ENCODE measurements at places on chromosomes 3 and 15.

DNA sequence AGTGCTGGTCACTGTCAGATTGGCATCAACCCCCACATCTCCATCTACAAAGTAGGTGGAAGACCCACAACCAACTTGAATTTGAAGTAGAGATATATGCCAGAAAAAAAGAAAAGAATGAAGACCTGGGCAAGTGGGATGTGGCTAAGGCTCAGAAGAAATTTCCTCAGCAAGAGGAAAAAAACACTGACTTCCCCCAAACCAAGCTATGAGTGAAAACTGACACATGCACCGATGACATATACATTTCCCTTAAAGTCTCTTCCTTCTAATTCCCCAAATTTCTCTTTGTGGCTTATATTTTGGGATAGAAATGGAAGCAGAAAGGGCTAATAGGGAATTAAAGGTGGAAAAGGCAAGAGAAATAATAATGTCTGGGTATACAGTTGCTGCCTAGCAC, 59.0 kb downstream of the CYP19A1 start:
- no peak for DNase-seq

DNA sequence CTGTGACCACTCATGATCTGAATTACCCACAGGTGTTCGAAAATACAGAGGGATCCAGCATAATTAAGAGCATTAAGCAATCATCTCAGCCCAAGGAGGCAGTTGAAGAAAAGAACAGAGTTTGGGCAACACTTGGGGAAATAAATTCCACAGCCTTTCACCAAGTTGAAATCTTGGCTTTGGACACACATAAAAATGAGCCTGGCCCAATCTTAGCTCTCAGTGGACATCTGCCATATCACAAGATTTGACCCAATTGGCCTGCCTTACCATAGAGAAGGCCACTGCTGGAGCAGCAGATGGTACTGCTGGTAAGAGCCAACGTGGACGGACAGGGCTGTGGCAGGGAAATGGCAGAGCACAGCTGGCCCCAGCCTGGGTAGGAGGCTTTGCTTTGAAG, 13.0 kb downstream of the FOXP1 start:
- no peak for DNase-seq

DNA sequence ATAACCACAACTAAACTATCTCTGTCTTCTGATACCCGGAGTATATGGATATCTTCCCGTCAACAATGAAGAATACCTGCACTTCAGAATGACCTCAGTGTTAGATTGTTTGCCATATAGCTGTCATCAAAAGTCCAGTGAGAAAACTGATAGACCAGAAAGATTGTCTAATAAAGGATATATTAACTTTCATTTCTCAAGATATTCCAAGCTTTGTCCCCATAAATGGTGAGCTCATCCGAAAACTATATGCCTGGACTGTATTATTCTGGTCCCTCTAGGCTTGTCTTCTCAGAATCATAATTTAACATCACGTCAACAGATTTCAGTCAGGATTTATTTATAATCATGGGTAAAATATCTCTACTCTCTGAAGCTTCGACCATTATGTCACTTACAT, 100.5 kb downstream of the ATP8B4 start:
- no peak for DNase-seq

DNA sequence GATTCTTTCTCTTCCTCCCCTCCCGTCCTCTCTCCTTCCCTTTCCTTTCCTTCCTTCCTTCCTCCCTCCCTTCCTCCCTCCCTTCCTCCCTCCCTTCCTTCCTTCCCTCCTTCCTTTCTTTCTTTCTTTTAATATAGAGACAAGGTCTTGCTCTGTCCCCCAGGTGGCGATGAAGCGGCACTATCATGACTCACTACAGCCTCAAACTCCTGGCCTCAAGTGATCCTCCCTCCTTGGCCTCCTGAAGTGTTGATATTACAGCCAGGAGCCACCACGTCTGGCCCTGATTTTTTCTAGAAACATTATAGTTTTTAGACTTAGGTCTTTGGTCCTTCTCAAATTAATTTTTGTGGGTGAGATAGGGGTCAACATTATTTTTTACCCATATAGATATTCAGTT, 15.5 kb downstream of the GRM2 start:
- no peak for DNase-seq

DNA sequence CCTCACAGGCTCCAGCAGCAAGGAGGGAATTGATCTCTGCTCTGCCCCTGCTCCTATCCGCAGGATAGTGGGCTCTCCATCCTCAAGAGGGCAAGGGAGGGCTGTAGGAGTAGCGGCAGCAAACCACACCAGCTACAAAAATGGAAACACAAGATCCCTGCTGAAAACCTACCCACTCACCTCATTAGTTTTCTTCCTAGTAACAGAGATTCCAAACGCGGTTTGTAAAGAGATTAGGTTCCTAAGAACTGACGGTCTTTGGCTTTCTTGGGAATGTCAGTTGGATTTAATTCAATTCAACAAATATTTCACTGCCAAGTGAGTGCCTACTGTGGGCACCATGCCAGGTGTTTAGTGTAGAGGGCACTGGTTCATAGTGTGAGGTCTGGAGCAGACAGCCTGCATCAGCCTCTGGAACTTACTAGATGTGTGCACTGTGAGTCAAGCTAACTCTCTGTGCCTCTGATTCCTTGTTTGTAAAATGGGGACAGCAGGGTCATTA, 84.7 kb downstream of the MRPL46 start:
- DNase-seq, result no peak

DNA sequence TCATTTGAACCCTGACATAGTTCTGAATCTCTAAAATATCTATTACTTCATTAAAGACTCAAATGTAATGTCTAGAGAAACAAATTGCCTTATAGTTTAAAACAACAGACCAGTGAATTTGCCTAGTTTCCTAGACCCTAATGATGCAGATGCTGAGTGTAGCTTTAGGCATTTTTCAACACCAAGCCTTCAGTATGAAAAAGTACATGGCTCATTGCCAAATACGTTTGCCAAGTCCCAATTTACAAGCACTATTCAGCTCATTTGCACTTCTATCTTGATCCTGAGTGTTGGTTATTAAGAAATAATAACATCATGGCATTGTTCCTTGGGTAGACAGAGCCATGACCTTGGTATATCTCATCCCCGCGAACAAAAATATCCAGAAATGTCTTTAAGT, 46.8 kb downstream of the EOMES start:
- no peak for DNase-seq

DNA sequence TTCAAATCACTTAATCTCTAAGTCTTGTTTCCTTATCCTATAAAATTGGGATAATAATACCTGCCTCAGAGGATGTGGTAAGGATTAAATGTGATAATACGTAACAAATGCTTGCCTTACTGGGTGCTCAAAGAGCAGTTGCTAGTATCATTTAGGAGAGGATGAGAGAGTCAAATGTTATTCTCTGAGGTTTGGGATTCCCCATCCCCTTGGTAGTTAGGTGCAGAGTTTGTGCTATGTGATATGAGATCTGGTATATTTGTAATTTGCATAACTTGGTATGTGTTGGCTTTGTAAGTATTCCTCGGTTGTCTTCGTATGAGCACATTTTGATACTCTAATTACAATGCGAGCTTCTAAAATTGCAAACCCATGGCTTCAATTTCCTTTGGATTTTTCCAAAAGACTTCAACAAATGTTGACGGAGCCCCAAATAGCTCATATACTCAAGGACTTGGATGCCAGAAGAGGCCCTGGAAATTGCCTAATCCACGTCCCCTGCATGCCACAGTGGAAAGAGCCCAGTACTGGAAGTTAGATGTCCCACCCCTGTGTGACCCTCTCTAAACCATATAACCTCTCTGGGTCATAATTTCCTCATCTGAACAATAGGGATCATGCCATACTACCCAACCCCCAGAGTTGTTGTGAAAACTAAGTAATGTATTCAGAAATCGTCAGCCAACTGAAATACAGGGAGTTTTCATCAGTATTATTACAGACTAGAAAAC, 85.0 kb downstream of the FBN1 start:
- DNase-seq, result no peak
